Neural progenitor cell (in vitro differentiated cells): ENCODE measurements at places on chromosomes 4 and X.

- no peak for DNase-seq
Measured at GRCh38 chr4:11436084-11436483, 7.4 kb upstream of the HS3ST1 start.

DNA sequence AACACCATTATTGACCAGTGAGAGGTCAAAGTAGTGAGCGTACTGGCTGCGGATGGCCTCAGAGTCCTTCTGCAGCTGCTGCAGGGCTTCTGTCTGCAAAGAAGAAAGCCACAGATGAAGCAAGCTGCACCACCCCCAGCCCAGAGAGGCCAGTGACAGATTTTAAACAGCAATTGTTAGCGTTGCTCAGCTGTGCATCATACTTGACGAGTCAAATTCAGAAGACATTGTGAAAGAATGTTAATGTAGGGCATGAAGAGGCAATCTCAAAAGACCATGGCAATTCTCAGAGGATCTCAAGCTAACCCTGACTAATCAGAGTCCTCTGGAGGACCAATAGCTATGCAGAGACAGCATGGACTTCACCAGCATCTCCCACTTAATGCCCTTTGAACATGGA lies 16.6 kb downstream of the DKC1 start:
- no peak for DNase-seq

DNA sequence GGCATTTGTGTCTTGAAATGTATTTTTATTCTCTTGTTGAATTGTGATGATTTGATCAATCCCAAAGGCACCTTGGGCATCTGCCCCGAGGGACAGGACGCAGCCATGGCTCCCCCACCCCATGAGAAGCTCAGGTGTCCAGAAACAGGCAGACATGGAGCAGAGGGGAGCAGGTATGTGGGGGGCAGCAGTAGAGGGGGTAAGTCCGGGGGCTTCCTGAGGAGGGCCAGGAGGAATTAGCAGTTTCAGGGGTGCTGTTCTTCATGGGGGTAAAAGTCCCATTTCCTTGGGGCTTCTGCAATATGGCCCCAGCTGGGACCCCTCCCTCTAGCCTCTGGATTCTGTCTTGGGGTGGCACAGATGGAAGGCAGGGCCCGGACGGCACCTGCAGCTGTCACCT lies 67.0 kb upstream of the HMX1 start:
- DNase-seq, result no peak

GRCh38 chr4:140012688-140013486 lies 141.1 kb downstream of the MAML3 start:
- peak; percentile 68 for DNase-seq

DNA sequence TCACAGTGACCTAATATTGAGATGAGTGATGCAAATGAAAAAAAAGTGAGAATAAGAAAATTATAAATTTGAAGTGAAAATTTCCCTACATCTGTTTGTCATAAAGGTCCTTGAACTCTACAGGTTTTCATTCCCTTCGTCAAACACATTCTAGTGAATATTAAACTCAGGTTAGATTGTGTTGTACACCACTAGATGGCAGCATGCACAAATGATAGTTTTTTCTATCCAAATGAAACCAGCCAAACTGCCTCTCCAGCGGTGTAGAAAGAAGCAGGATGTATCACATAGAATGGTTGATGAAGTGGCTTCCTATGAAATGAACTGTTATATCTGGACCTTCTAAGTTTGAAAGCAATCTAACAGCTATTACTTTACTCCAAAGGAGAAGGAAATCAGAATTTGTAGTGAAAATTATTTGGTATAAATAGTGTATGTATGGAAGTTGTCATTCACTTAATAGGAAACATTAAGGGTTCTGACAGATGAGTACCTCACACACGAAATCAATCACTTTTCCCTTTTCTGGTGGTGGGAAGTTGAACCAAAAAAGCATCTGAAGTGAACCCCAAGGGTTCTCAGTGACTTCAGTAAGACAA lies 382.7 kb downstream of the UNC5C start:
- DNase-seq, result peak; percentile 85

GRCh38 chrX:47198026-47198686 lies 4.5 kb downstream of the UBA1 start:
- DNase-seq, result peak; percentile 51

- DNase-seq, result no peak
Measured at GRCh38 chr4:37436546-37436945, 192.0 kb downstream of the NWD2 start.

- DNase-seq, result peak; percentile 17
Measured at GRCh38 chr4:37793562-37793961, 32.9 kb upstream of the PGM2 start.

DNA sequence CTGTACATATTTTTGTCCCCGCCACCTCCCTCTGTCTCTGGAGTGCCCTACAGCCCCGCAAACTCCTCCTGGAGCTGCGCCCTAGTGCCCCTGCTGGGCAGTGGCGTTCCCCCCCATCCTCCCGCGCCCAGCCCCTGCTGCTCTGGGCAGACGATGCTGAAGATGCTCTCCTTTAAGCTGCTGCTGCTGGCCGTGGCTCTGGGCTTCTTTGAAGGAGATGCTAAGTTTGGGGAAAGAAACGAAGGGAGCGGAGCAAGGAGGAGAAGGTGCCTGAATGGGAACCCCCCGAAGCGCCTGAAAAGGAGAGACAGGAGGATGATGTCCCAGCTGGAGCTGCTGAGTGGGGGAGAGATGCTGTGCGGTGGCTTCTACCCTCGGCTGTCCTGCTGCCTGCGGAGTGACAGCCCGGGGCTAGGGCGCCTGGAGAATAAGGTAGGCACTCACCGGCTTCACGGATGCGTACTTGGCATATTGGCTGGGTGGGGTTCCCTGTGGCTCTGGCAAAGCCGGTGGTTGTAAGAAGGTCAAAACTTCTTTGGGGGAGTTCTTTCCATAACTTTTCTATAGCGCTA lies 653 bp downstream of the HHIP start:
- DNase-seq, result peak; percentile 58

- DNase-seq, result no peak
Measured at GRCh38 chr4:127113844-127114362, 518.9 kb upstream of the INTU start.

DNA sequence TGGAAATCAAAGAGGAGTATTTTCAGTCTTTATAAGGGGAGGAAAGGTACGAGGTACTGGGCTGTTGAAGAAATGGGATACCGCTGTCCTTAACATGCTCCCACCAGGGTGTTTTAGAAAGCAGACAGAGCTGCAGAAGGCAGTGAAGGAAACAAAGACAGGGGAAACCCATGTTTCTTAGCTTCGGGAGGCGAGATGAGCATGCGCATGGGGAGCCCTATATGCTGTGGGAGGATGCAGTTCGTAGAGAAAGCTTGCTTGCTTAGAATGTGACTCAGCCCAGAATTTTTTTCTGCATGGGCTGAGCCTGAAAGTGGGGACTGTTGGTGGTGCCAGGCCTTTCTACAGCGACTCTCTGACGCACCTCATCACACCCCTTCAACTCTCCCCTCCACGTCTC lies 28.8 kb upstream of the SCOC start:
- peak; percentile 32 for DNase-seq

DNA sequence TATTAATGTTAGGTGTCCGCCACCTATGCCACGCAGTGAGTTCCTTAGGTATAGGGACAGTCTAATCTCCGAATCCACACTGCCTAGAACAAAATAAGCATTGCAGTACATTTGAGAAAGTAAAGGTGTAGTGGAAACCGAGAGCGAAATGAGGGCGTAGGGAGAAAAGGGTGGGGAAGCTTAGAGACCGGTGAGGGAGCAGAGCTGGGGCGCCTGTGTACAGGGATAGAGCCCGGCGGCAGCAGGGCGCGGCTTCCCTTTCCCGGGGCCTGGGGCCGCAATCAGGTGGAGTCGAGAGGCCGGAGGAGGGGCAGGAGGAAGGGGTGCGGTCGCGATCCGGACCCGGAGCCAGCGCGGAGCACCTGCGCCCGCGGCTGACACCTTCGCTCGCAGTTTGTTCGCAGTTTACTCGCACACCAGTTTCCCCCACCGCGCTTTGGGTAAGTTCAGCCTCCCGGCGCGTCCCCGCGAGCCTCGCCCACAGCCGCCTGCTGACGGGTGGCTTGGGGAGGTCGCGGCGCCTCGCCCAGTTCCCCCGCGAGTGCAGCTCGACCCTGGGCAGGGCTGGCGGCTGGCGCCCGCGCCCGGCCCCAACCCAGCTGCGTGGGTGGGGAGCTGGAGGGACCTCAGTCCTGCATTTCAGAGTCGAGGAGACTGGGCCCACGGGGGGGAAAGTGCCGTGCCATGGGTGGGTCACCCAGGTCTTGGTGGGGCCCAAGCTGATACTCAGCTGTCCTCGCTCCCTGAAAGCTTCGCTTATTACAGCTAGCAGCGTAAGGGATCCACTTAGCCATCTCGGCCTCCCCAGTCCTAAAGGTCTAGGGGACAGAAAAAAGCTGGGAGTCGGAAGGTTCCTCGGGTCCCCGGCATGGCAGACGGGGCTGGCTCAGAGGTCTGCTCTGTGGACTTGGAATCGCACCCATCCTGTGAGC lies at the start of gene ANXA3:
Gene ANXA3 (plus strand): TSS at position 351 of the 932 bp plus-strand sequence. CDS start 2,704 bp downstream, outside the sequence.
- DNase-seq, result peak; percentile 58

- DNase-seq, result no peak
Measured at GRCh38 chr4:183995570-183995969, 90.5 kb downstream of the STOX2 start.

GRCh38 chrX:103170216-103170615 lies 44.7 kb upstream of the BEX4 start:
- DNase-seq, result no peak

DNA sequence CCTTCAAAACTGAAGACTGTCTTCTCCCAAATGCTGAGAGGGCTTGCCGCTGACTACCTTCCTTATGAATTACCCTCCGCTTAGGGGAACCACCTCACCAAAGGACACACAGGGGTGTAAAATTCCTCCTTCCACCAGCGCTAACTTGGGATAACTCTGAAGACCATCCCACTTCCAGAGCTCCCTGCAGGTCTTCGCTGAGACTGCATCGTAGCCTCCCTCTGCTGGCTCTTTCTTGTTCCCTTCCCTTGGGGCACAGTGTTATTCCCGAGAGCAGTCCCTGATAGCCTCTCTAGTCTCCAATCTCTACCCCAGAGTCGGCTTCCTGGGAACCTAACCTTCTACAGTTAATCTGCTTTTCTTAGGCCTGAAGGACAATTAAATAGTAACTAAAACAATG lies 725.5 kb upstream of the ATOH1 start:
- no peak for DNase-seq

GRCh38 chr4:5711479-5712184 lies 631 bp downstream of the EVC start:
- no peak for DNase-seq

DNA sequence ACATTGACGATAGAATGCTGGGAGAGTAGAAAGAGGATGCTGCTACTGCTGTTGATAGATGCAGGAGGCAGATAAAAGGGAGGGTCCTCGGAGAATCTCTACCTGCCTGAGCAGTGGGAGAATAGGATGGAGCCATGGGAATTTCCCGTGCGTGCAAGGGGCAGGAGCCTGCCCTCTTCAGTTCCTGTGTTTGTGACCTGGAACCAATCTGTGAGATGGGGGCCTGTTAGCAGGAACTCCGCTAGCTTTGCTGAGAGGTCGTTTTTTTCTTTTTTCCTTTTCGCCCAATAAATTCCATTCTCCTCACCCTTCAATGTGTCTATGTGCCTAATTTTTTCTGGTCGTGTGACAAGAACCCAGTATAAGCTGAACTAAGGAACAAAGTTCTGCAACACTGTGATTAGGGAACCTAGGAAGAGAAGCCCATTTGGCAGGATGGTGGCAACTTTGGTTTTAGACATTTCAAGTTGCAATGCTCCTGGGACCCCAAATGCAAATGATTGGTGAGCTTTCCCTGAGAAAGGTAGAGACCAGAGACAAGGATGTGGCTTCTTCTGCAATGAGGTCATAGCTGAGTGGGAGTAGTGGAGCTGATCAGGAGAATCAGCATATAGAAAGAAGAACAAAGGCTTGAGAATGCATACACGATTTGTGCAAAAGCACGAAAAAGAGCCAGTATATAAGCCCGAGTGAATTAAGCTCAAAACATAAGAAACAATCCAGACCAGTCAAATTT lies 23.9 kb downstream of the SLC39A8 start:
- DNase-seq, result no peak

DNA sequence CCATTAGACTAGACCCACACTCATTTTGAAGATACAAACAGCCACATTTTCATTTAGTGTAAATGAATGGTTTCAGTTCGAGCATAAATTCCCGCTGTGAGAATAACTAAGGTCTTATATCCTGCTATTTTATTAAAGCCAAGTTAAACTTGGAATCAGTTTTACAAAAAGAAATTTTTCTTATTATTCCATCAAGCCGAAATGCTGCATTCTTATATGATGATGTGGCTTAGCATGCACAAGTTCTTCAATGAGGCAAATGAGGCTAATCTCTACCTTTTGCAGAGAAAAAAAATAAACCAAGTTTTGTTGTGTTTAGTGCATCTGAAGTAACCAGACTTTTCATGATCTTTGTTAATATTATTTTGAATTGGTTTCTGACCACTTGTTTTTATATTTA lies 953.9 kb upstream of the PCDH10 start:
- DNase-seq, result no peak

DNA sequence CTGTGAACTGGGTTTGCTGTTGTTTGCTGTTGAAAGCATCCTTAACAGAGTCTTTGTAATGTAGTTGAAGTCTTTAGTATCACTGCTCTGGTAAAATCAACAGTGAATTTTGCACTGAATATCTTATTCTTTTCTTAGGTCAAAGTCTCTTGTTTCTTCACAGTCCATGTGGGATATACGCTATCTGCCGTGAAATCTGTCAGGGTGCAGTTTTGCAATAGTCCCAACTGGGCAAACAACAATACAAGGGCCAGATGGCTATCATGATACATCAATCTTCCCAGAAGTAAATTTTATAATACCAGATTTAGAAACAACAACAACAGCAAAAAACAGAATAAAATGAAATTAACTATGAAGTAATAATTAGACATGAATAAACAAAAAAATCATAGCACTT lies 123.5 kb downstream of the PPARGC1A start:
- no peak for DNase-seq

DNA sequence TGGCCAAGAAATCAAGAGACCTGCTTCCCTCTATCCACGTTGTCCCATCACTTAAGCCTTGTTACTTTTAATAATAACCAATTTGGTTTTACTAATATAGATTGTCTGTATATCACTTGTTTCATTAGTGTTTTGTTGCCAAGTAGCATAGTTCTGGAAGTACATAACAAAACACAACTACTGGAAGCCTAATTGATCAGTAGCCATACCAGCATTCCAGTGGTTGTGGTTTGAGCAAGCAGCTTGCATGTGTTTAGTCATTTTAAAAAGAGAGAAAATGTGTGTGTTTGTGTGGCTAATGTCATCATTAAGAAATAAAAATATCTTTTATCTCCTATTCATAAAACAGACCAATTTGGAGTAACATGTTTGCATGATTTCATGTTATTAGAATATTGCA lies 70.8 kb downstream of the PTPN13 start:
- DNase-seq, result no peak

- no peak for DNase-seq
Measured at GRCh38 chr4:172736046-172736445, 432.6 kb upstream of the GALNT7 start.

DNA sequence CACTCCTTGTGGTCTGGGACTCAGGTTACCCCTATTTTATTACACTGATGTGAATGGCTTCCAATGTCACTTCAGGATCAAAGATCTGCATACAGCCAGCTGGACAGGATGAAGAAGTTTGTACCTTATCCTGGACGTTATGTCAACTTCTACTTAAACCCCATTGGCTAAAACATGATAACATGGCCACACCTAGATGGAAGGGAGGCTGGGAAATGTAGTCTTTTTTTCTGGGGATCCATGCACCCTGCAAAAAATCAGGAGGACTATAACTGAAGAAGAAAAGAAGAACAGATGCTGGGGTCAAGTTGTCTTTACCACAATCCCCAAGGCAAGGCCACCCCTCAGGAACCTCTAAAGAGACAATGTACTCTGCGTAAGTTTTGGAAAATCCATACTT lies 459.2 kb downstream of the BCOR start:
- no peak for DNase-seq
